ENCODE measurements at places on chromosomes 13 and 19.

- H3K27ac ChIP-seq: no peak overlapping the region
- no peaks in the 10 kb centered on the region for H3K27me3 ChIP-seq
- no peak for DNase-seq
- H3K4me1 ChIP-seq: peaks cover 6% of the 10 kb centered on the region
Measured at GRCh38 chr13:23778002-23778652, 111.1 kb downstream of the MIPEP start.

DNA sequence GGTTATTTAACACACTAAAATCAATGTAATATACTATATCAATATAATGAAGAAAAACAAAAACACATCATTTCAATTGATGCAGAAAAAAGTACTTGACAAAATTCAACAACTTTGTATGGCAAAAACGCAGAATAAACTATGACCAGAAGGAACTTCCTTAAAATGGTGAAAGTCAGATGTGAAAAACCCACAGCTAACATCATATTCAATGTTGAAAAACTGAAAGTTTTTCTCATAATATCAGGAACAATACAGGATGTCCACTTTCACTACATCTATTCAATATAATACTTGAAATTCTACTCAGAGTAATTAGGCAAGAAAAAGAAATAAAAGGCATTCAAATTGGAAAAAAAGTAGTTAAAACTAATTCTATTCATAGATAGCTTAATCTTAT, 50.3 kb downstream of the SPRY2 start:
- no peaks in the 10 kb centered on the region for H3K36me3 ChIP-seq
- no peak overlapping the region for H3K4me3 ChIP-seq
- no peaks in the 10 kb centered on the region for H3K4me1 ChIP-seq
- no peak for DNase-seq
- H3K27ac ChIP-seq: no peak overlapping the region
- no peaks in the 10 kb centered on the region for H3K27me3 ChIP-seq

DNA sequence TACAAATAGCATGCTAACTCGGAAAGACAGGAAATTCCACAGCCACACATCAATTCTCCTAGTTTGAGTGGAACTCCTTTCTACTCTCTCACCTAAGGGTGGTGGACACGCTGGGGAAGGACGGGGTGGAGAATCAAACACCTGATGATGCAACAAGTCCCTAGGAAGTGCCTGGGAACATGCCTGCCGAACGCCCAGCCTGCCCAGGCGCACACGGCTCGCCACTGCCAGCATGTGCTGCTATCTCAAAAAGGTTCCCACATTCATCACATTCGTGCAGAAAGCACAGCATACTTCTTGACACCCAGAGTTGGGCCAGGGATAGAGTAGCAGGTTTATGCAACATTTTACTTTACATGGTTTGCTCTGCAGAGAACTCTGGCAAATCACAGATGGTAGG, 164.6 kb downstream of the ABCC4 start:
- H3K4me1 ChIP-seq: no peaks in the 10 kb centered on the region
- H3K27me3 ChIP-seq: no peaks in the 10 kb centered on the region
- peaks cover 4% of the 10 kb centered on the region for H3K36me3 ChIP-seq
- no peak overlapping the region for H3K4me3 ChIP-seq

- no peaks in the 10 kb centered on the region for H3K36me3 ChIP-seq
- no peak overlapping the region for H3K4me3 ChIP-seq
- no peak for DNase-seq
- H3K27me3 ChIP-seq: peaks cover 2% of the 10 kb centered on the region
- H3K4me1 ChIP-seq: no peaks in the 10 kb centered on the region
Measured at GRCh38 chr13:110227416-110227815, 79.5 kb downstream of the COL4A1 start.

DNA sequence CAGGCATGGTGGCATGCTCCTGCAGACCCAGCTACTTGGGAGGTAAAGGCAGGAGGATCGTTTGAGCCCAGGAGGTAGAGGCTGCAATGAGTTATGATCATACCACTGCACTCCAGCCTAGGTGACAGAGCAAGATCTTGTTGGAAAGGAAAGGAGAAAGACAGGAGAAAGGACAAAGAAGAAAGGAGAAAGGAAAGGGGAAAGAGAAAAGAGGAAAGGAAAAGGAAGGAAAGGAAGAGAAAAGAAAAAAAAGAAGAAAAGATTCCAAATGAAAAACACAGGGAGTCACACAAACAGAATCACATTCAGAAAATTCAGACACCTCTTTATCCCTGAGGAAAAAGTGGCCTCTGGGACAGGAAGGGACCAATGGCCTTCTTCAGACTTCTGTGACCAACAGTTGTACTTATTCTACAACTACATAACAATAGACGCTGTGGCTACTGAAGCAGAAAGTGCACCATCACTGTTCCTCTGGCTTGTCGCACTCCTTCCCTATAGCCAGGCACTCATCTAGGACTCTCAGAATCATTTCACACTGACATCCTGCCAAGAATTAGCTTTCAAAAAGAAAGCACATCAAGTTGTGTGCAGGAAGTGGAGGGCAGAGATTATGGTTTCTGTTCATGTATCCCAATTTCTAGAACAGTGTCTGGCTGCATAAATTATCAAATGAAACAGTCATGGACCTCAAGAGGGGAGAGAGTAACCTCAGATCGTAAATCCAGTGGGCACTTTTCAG, 5.9 kb downstream of the MTMR6 start:
- H3K4me3 ChIP-seq: no peak overlapping the region
- DNase-seq: no peak
- H3K27ac ChIP-seq: peak overlapping the region; percentile 58
- peaks cover 14% of the 10 kb centered on the region for H3K36me3 ChIP-seq

DNA sequence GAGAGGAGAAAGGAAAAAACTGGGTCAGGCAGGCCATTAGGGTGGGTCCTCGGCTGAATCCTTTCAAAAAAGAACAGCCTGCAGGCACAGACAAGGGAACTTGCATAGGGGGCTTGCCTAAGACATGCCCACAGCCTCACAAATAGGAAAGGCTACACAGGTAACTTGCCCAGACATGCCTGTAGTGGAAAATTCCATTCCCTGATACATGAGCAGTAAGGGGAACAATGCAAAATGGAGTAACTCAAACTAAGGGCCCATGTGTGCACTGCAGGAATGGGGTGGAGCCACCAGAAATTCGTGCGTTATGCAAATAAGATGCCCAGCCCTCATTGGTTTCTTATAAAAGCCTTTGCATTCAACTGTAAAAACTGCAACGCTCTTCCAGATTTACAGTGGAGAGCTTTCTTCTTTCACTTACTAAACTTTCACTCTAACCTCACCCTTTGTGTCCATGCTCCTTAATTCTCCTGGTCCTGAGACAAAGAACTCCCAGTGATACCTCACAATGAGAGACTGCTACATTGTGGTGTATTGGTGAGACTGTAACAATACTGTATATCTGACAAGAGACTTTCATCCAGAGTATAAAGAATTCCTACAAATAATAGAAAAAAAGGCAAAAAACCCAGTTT, 59.5 kb upstream of the SLITRK1 start:
- H3K27ac ChIP-seq: no peak overlapping the region
- no peaks in the 10 kb centered on the region for H3K36me3 ChIP-seq
- H3K27me3 ChIP-seq: peaks cover 7% of the 10 kb centered on the region
- no peak for DNase-seq
- H3K4me1 ChIP-seq: no peaks in the 10 kb centered on the region

GRCh38 chr19:6061376-6062130, 48.7 kb downstream of the RFX2 start:
- peak overlapping the region; percentile 33 for H3K4me3 ChIP-seq
- no peaks in the 10 kb centered on the region for H3K36me3 ChIP-seq
- H3K27ac ChIP-seq: peak overlapping the region; percentile 3
- DNase-seq: no peak
- peaks cover 9% of the 10 kb centered on the region for H3K4me1 ChIP-seq
- H3K27me3 ChIP-seq: peaks cover 48% of the 10 kb centered on the region

- H3K27me3 ChIP-seq: peaks cover 10% of the 10 kb centered on the region
- H3K4me1 ChIP-seq: no peaks in the 10 kb centered on the region
- peaks cover 2% of the 10 kb centered on the region for H3K36me3 ChIP-seq
Measured at GRCh38 chr19:4531562-4532165, 3.4 kb downstream of the PLIN5 start.

DNA sequence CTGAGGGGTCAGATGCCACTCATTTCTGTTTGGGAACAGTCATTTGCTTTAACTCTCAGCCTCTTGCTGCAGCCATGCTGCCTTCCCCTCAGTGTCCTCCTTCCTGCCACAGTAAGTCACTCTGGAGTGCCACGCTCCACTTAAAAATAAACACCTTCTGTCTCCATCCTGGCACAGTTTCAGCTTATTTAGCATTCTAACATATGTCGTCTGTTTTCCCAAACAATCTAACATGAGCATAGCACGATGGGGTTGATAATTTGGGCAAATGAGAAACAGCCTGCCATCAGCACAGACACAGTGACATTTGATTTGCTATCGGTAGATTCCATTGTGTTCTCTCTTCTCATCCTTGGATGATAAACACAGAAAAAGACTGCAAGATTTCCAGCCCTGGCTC, 768.6 kb downstream of the UQCRFS1 start:
- H3K4me3 ChIP-seq: no peak overlapping the region
- no peak for DNase-seq
- H3K4me1 ChIP-seq: no peaks in the 10 kb centered on the region
- no peaks in the 10 kb centered on the region for H3K27me3 ChIP-seq

- H3K4me3 ChIP-seq: no peak overlapping the region
- H3K4me1 ChIP-seq: peaks cover 29% of the 10 kb centered on the region
- peaks cover 13% of the 10 kb centered on the region for H3K36me3 ChIP-seq
- H3K27ac ChIP-seq: peak overlapping the region; percentile 86
- DNase-seq: no peak
Measured at GRCh38 chr13:20473139-20473538, 52.5 kb downstream of the CRYL1 start.

- no peaks in the 10 kb centered on the region for H3K4me1 ChIP-seq
- H3K27ac ChIP-seq: no peak overlapping the region
- H3K27me3 ChIP-seq: no peaks in the 10 kb centered on the region
- peaks cover 9% of the 10 kb centered on the region for H3K36me3 ChIP-seq
- H3K4me3 ChIP-seq: no peak overlapping the region
- DNase-seq: no peak
Measured at GRCh38 chr13:102825400-102825799, 20.4 kb upstream of the ERCC5 start.

GRCh38 chr19:55540619-55541018, 3.7 kb upstream of the SBK2 start:
- H3K27me3 ChIP-seq: peaks cover 21% of the 10 kb centered on the region
- H3K4me3 ChIP-seq: no peak overlapping the region
- H3K36me3 ChIP-seq: peaks cover 3% of the 10 kb centered on the region
- no peaks in the 10 kb centered on the region for H3K4me1 ChIP-seq
- H3K27ac ChIP-seq: no peak overlapping the region

- H3K4me3 ChIP-seq: no peak overlapping the region
- H3K27me3 ChIP-seq: no peaks in the 10 kb centered on the region
- H3K36me3 ChIP-seq: peaks cover 77% of the 10 kb centered on the region
- no peak for DNase-seq
- peak overlapping the region; percentile 22 for H3K27ac ChIP-seq
Measured at GRCh38 chr19:45834970-45835369, 19.9 kb upstream of the RSPH6A start.

- no peak for DNase-seq
- H3K36me3 ChIP-seq: peaks cover 16% of the 10 kb centered on the region
- no peak overlapping the region for H3K27ac ChIP-seq
- H3K27me3 ChIP-seq: no peaks in the 10 kb centered on the region
- no peak overlapping the region for H3K4me3 ChIP-seq
Measured at GRCh38 chr13:98813993-98814392, 61.5 kb upstream of the SLC15A1 start.

GRCh38 chr19:17196610-17197009, 18.5 kb upstream of the USE1 start:
- no peaks in the 10 kb centered on the region for H3K4me1 ChIP-seq
- H3K27me3 ChIP-seq: no peaks in the 10 kb centered on the region
- H3K4me3 ChIP-seq: no peak overlapping the region
- H3K27ac ChIP-seq: no peak overlapping the region

GRCh38 chr13:69199664-69200063, 908.0 kb upstream of the ATXN8OS start:
- H3K27me3 ChIP-seq: no peaks in the 10 kb centered on the region
- H3K36me3 ChIP-seq: no peaks in the 10 kb centered on the region
- no peak overlapping the region for H3K27ac ChIP-seq
- no peaks in the 10 kb centered on the region for H3K4me1 ChIP-seq
- DNase-seq: no peak
- H3K4me3 ChIP-seq: no peak overlapping the region

DNA sequence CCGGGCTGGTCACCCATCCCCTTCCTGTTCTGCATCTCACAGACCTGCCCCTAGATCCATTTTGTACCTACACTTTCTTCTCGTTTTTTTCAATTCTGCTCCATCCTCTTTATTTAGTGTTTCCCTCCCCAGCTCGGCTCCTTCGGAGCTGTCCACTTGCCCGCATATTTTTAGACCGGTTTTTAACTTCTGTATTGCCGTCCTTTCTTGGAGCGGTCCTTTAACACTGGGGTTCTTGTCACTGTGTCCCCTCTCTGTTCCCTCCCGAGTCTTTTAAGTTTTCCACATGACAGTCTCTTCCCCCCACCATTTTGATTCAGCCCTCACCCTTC, 1.7 kb downstream of the ARHGAP35 start:
- no peak overlapping the region for H3K4me3 ChIP-seq
- peaks cover 6% of the 10 kb centered on the region for H3K4me1 ChIP-seq
- DNase-seq: no peak
- peaks cover 11% of the 10 kb centered on the region for H3K36me3 ChIP-seq
- H3K27ac ChIP-seq: no peak overlapping the region

DNA sequence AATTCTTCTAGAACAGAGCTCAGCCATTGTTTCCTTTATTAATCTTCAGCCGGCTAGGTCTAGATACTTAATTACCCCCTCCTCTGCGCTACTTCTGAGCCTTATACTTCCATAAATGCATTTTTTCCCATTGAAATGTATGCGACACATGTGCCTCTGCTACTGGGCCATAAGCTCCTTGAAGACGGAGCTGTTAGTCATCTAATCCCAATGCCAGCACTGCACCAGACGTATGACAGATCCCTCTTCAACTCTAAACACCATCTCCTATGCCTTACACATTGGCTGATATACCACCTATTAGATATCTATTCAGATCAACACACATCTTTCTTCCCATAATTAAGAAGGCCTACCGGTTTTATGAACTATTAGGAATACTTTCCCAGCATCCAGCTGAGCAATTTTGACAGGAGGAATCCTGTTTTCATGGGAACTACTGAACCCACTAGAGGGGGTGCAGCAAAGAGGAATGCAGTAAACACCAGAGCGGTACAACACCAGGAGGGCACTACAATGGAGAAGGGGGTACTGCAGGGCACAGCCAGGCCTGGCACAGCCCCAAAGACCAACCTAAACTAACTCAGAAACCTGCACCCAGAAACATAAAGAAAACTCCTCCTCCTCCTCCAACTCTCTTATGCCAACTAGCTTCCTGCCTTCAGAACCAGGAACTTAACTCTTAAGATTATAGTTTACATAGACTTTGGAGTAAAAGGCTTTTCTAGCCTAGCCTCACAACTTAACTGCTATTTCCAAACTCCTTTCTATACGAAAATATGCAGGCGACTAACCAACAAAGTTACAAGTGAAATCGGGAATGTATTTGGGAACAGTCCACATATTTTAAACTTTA, 18.7 kb downstream of the STK24 start:
- DNase-seq: no peak
- peak overlapping the region; percentile 54 for H3K27ac ChIP-seq
- H3K4me3 ChIP-seq: peak overlapping the region; percentile 51
- H3K27me3 ChIP-seq: no peaks in the 10 kb centered on the region
- H3K4me1 ChIP-seq: peaks cover 84% of the 10 kb centered on the region

Data from central memory CD8-positive, alpha-beta T cell (primary cell).